ENCODE measurements at places on chromosomes 12 and 14.

DNA sequence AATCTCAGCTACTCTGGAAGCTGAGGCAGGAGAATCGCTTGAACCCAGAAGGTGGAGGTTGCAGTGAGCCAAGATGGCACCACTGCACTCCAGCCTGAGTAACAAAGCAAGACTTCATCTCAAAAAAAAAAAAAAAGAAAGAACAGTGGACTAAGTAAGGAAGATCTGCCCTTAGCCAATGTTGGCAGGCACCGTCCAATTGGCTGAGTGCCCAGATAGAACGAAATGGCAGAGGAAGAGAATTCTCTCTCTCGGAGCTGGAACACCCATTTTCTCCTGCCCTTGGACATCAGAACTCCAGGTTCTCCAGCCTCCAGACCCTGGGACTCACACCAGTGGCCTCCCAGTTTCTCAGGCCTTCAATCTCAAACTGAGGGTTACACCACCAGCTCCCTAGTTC lies 49.9 kb downstream of the ESR2 start:
- peak; percentile 21 for DNase-seq

- DNase-seq = no peak
Observed at GRCh38 chr12:113926788-113927187, 39.3 kb downstream of the RBM19 start.

- DNase-seq = peak; percentile 100
Observed at GRCh38 chr12:103268831-103269514, 226.8 kb downstream of the C12orf42 start.

GRCh38 chr12:132063491-132063890 lies 80.6 kb downstream of the DDX51 start:
- DNase-seq = no peak

DNA sequence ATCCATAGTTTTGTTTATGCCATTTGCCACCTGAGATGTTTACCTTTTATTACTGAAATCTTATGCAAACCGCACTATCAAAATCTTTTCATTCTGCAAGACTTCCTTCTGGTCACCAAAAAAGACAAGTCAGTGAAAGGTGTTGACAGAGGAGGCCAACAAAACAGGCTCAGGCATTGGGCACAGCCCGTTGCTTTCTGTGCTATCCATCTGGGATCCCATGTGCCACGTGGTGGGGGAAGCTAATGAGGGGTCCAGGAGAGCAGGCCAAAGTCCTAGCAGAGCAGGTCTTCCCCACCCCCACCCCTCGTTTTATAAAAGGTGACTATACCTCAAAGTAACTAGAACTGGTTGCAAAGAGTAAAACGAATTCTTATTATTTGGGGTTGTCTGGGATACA lies 1.2 kb downstream of the ALDH1L2 start:
- no peak for DNase-seq

DNA sequence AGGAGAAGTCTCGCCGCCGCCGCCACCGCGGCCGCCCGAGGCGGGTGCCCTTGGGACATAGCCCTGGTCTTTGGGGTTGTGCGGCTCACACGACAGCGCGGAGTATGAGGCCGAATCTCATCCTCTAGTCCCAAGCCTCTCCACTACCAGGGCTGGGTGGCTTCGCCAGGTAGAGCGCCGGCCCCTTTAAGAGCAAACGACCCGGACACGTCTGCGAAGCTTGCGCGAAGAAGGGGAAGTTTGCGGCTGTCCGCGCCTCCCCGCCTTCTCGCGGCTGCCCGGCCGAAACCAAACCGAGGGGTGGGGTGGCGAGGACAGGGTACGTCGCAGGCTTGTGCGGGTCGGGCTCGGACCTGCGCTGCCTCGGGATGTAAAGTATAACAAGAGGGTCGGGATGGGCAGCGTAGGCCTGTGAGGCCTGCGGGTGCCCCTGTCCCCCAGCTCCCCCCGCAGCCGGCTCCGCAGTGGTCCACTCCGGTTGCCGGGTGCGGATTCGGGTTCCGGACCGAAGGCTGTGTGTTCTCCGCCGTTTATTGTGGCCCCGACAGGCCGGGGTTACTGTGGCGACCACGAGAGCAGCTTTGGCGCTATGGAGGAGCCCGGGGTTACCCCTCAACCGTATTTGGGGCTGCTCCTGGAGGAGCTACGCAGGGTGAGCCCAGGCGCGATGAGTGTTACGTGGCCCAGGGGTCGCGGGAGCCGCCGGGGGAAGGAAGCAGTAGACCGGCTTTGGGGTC lies 33.3 kb downstream of the MIA2 start:
- peak; percentile 86 for DNase-seq

DNA sequence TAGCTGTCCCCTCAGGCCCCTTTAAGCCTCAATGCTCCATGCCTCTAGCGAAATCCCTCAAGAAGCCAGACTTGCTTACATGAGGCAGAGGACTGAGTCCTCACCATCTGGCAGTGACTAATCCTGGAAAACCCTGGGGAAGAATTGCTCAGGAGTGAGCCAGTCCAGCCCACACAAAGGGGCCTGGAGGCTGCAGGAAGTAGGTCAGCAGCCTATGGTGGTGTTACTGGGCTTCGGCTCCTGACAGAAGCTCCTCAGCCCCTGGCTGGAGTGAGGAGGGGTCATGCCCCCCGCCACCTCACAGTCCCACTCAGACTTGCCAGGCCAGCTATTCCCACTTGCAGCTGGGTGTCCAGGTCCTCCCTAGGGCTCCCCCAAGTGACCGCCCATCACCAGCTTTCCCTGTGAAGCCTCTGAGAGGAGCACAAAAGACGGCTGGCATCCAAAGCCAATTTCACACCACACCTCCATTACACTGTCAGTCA lies 250.5 kb downstream of the DPF3 start:
- DNase-seq = no peak

DNA sequence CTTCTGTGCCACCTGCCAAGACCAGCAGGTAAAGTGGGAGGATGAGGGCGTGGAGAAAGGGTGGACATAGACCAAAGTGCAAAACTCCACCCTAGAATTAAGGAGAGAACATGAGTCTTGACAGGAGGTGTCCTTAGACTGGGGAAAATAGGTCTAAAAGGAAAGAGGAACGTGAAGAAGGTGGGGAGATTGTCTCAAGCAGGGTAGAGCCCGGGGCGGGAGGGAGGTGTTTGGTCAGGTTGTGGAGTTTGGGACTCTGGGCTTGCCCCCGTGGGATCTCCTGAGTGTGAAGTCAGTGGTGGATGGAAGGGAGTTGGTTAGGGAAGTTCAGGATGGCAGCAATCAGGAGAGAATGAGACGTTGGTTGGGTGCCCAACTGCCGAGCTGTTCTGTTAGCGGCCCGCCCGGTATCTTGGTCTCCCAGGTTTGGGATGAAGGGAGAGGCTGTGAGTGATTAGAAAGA lies 386 bp downstream of the DGKA start:
- no peak for DNase-seq

DNA sequence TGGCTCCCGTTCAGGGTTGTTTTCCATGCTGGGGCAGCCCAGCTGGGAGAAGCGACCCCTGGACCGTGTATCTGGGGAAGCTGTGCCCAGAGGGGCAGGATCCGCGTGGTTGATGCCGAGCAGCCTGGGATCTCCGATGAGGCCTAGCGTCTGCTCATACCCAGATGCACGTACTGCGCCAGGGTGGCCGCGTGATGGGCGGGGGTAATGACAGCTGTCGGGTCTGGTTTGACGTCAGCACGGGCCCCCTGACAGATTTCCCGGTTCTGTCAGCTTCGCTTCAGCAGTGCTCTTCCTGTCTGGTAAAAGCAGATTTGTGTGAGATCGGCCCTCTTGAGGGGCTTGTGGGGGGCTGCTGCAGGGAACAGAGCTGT lies 147.3 kb downstream of the TSPAN9 start:
- DNase-seq = no peak

GRCh38 chr12:112839386-112839972 lies 47.9 kb downstream of the RPH3A start:
- no peak for DNase-seq

GRCh38 chr14:63515240-63515639 lies 27.9 kb downstream of the PPP2R5E start:
- DNase-seq = no peak

DNA sequence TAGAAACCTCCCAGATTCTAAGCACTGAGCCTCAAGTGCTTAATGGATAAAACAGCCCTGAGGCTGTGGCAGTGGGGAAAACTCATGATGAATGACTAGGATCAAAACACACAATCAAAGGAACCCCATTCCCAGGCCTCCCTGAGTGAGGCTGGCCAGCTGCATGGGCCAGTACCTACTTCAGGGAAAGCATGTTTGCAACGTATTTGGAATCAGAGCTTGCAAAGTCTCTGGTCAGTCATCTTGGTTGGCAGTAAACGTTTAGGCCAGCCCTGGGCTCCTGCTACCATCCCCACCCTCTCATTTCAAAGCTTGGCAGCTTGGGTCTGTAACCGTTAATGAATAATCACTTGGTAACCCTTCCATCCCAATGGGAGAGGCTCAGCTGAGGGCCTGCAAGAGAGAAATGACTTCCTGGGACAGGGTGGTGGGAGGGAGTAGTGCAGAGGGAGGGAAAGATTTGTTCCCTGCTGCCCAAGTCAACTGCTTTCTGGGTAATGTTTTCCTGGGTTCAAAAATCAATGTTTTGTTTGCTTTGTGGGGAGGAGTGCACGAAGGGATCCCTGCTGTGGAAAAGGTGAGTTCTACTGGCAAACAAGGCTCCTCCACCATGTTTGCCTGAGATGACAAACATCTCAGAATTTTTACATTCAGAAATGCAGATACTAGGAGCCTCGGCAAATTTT lies 2.0 kb upstream of the RNASE8 start:
- no peak for DNase-seq

- no peak for DNase-seq
Observed at GRCh38 chr12:57535764-57536596, 11.0 kb downstream of the DCTN2 start.

- DNase-seq = no peak
Observed at GRCh38 chr14:64289571-64289970, 4.6 kb downstream of the ESR2 start.

- DNase-seq = peak; percentile 22
Observed at GRCh38 chr12:99619389-99620158, 28.0 kb upstream of the GARIN6 start.

Measured in NCI-H1105 treated with DMSO at 0.1 percent for 48 hours (cell line).